ENCODE measurements at places on chromosomes 12 and 14.

DNA sequence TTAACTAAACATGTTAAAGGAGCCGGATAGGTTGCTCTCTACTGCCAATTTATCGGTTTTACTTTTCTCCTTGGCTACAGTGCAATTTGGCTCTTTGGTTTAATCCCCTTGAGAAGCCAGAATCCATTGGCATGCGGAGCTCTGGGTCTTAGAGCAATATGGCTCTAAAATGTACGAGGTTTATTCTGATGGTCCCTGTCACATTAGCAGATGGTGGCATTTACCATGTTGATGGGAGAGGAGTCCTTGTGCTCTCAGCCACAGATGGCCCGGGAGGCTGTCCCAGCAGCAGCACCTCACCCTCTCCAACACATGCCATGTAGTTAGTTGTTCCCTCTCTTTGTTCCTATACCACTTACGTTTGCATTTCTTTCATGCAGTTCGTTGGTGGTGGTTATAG, 179.7 kb downstream of the RGS6 start:
- no peak for DNase-seq

- DNase-seq = no peak
Measured at GRCh38 chr14:23827100-23827892, 126.3 kb upstream of the DHRS4 start.

GRCh38 chr14:81162941-81163340, 57.8 kb downstream of the GTF2A1 start:
- no peak for DNase-seq

GRCh38 chr12:57203201-57203600, 13.4 kb upstream of the NXPH4 start:
- no peak for DNase-seq

- no peak for DNase-seq
Measured at GRCh38 chr12:8667270-8667669, 4.6 kb upstream of the MFAP5 start.

GRCh38 chr12:49422114-49422513, 54.9 kb downstream of the SPATS2 start:
- no peak for DNase-seq

- no peak for DNase-seq
Measured at GRCh38 chr12:71589478-71589881, 74.2 kb downstream of the ZFC3H1 start.

DNA sequence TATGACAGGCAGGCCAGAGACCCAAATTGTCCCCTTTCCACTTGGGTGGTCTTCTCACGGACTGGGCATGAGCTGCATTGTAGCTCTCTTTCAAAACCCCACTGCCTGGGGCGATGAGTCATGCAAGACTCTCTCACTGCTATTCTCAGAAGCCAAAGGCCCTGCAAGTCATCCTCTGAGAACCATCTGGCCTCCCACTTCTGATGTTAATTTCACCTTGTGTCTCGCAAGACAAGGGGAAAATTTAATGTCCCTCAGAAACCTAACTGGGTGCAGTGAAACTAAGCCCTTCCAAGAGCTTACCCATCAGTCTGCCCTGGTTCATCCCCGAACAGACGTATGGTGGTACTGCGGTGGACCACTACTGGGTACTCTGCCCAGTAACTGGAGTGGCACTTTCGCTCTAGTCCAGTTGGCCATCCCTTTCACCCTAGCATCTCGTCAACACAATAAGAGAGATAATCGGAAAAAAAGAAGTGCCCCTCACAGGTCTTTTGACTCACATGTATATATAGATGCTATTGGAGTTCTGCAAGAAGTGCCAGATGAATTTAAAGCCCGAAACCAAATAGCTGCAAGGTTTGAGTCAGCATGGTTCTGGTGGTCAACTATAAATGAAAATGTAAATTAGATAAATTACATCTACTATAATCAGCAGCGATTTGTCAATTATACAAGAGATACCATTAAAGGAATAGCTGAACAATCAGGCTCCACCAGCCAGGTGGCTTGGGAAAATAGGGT, 31.3 kb upstream of the LALBA start:
- no peak for DNase-seq

GRCh38 chr12:3012786-3013185, 53.6 kb downstream of the TEAD4 start:
- DNase-seq = no peak

- no peak for DNase-seq
Measured at GRCh38 chr12:89939522-89940215, 231.0 kb upstream of the ATP2B1 start.

- no peak for DNase-seq
Measured at GRCh38 chr14:91509878-91510170, 286 bp downstream of the PPP4R3A start.

DNA sequence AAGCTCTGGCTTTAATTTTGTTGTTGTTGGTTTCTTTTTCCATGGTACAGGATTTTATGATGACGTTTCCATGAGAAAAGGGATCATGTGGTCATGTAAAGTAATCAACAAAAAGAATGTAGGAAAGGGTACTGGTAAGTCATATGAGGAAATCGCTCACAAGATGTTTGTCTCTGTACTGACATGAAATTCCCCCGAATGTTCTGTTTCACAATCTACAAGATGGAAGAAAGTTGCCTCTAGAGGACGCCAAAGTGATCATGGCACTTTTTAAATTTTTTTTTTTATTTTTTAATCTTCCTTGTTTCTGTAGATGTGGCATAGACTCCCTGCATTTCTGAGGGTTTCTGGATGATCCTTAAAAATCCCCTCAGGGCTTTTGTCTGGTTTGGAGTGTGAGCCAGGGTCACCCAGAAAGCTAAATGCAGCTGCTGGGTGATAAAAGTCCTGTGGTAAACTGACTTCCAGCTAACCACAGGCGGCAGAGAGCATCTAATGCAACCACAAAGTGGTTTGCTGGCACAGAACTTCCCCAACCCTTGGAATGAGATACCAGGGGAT, 393.5 kb downstream of the CCDC91 start:
- DNase-seq = no peak

DNA sequence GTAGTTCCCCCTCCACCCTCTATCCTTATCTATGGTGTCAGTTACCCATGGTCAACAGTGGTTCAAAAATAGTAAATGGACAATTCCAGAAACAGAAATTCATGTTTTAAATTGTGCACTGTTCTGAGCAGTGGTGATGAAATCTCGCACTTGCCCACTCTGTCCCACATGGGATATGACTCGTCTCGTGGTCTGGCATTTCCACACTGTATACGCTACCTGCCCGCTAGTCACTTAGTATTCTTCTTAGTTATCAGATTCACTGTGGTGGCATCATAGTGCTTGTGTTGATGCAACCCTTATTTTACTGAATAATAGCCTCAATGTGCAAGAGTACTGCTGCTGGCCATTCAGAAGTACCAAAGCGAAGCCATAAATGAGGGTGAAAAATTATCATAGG, 507.0 kb downstream of the SNAPC1 start:
- DNase-seq = no peak

DNA sequence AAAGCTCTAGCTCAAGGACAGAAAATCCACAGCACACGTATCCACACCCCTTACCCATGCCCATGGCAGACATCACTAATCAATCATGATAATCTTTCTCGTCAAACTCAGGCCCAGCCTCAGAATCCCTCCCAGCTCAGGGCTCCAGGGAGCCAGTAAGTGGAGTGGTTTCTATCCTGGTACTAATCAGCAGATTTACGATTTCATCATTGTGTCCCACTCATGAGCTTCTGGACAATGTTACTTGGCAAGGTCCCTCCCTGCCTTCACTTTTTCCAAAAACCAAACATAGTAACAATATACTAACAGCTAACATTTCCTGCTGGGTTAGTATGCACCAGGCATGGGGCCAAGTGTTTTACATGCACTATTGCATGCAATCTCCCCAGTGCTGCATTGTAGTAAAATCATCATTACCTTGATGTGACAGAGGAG, 45.8 kb upstream of the NCOR2 start:
- DNase-seq = no peak

GRCh38 chr12:100159391-100160104, 16.9 kb upstream of the BLTP3B start:
- no peak for DNase-seq

- peak; percentile 17 for DNase-seq
Measured at GRCh38 chr14:22656945-22657731, 13.0 kb upstream of the OR6J1 start.

- DNase-seq = no peak
Measured at GRCh38 chr12:89481213-89481914, 43.2 kb downstream of the GALNT4 start.

DNA sequence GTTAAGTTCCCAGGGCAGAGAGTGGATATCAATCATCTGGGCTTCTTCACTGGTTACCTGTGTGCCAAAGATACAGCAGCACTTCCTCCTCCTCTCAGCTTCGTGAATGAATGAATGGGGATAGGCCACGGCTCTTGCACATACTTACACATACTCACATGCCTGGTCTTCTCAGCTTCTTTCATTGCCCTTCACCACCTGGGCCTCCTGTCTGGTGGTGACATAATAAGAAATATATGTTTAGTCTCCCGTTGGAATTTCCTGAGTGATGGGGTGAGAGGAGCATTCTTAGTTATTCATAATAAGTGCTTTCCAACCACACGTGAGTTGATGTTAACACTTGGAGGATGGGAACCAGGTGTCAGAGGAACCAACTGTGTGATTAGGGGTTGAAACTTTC, 268.1 kb upstream of the RMST start:
- DNase-seq = no peak

- no peak for DNase-seq
Measured at GRCh38 chr14:103889313-103890051, 38.8 kb upstream of the TDRD9 start.

GRCh38 chr12:4251216-4251891, 22.2 kb upstream of the CCND2 start:
- DNase-seq = no peak

DNA sequence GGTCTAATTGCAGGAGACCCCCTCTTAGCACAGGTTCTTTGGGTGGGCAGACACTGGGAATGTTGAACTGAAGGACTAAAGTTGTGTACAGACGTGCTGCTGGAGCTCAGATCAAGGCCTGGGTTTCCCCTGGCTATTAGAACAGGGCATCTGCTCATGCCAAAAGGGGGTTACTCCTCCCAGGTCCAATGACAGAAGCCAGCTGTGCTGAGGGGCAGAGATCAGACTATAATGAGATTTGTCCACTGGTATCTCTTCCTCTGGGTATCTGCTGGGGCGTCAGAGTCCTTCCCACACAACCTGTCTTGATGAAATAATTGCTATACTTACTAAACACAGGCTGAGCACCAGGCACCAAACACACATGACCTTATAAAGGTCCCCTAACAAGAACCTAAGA, 42.6 kb downstream of the LTBP2 start:
- DNase-seq = no peak

- no peak for DNase-seq
Measured at GRCh38 chr12:104590022-104590421, 133.3 kb downstream of the CHST11 start.

- no peak for DNase-seq
Measured at GRCh38 chr12:123520567-123521474, 12.7 kb downstream of the RILPL1 start.

GRCh38 chr12:28974166-28974565, 174.9 kb upstream of the FAR2 start:
- no peak for DNase-seq

- no peak for DNase-seq
Measured at GRCh38 chr14:52299692-52300278, 14.3 kb upstream of the PTGER2 start.

DNA sequence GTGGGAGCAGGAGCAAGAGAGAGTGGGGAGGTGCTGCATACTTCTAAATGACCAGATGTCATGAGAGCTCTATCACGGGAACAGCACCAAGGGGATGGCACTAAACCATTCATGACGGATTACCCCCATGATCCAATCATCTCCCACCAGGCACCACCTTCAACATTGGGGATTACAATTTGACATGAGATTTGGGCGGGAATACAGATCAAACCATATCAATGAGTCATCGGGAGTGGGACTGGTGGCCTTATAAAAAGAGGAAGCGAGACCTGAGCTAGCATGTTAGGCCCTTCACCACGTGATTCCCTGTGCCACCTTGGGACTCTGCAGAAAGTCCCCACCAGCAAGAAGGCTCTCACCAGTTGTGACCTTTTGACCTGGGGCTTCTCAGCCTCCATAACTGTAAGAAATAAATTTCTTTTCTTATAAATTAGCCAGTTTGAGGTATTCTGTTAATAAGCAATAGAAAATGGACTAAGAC, 28.7 kb downstream of the COX8C start:
- no peak for DNase-seq

GRCh38 chr14:74402401-74403251, 23.4 kb downstream of the SYNDIG1L start:
- DNase-seq = peak; percentile 53

- no peak for DNase-seq
Measured at GRCh38 chr14:76718306-76719040, 42.8 kb upstream of the VASH1 start.

DNA sequence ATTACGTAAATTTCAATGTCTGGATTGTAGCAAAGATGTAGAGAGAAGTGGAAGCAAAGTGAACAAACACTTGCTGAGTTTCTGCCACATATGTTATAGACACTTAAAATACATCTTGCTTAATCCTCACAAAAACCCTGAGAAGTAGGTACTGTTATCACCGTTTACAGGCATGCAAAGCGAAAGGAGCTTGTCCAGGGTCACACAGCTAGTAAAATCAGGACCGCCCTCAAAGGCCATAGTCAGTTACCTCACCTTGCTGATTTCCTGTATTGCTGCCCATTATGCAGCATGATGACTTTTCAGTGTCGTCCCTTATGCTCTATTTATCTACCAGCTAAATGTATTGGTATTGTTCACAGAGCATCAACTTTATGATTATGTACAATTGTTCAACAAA, 39.8 kb downstream of the TRHDE start:
- DNase-seq = no peak

DNA sequence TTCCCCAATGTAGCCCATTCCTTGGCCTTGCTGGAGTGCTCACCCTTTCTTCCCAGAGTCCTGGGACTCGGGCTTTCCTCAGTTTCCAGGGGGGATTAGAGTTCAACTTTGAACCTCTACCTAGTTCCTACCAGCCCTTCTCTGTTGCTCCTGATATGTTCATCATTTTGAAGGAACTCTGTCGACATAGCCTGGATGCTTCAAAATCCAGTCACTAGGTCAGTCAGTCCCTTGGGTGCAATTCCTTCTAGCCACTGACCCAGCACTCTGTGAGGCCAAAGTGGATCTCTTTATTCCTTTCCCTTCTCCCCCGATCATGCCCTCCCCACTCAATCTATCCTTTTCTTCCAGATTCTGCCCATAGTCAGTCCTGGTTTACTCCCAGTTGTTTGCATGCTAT, 72.3 kb upstream of the TMCC3 start:
- no peak for DNase-seq

DNA sequence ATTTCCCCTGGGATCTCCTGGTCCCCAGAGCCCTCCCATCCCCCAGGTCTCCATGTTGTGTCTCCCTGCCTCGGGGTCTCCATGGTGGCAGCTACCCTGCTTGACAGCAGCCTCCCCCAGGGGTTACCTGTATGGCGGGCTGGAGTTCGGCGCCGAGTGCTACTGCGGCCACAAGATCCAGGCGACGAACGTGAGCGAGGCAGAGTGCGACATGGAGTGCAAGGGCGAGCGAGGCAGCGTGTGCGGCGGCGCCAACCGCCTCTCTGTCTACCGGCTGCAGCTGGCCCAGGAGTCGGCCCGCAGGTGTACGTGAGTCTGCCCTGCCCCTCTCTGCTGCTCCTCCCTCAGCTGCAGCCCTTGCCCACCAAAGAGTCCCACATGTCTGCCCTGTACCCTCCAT, 80.9 kb downstream of the WSCD2 start:
- DNase-seq = no peak

Measured in left forelimb (tissue), 1 donor.